ENCODE measurements at places on chromosomes 2 and 18.

GRCh38 chr2:164039270-164039669 lies 303.5 kb upstream of the FIGN start:
- no peak for DNase-seq

DNA sequence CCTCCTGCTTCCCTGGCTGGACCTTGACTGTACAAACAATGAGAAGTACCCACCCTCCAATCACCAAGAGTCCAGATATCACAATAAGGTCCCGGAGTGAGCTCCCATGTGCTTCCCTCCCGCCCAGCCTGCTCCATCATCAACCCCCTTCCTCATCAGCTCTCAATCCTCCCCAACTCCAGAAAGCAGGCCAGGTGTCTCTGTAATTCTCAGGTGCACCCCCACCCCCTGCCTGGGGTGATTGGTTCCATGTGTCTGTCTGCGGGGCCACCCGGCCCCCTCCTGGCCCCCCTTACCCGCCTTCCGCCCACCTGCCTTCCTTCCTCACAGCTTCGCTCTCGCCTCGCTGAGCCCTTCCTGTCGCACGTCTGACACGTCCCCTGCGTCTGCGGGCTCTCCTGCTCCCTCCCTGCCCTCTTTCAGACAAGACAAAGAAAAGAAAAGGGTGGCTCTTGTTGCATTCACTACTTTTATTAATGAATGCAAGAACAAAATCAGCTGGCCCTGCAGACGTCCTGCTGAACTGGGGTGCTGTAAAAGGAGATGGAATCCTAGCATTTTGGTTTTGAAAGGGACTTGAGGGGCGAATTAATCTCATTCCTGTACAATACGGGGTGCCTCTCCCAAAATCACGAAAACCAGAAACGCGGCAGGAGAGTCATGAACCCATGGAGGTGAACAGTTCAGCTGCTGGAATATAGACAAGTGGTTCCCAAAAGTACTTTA lies 26.5 kb upstream of the IGFBP2 start:
- DNase-seq = no peak

DNA sequence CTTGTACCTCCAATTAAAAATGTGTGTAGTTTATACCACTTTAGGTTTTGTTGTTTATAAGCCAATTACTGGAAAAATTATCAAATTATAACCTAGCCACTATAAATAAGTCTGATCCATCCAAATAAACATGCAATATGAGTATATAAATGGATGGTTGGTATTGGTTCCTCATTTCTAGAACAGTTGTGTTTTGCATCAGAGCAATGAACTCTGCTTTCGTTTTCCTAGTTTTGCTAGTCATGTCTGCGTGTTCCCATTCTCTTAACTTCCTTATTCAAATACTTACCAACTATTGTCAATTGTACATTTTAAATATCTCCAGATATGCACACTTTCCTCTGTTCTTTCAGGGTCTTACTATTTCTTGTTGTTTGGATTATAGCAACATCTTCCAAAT lies 641.7 kb downstream of the NR4A2 start:
- DNase-seq = no peak

GRCh38 chr2:209526561-209526960 lies 102.7 kb downstream of the MAP2 start:
- no peak for DNase-seq

DNA sequence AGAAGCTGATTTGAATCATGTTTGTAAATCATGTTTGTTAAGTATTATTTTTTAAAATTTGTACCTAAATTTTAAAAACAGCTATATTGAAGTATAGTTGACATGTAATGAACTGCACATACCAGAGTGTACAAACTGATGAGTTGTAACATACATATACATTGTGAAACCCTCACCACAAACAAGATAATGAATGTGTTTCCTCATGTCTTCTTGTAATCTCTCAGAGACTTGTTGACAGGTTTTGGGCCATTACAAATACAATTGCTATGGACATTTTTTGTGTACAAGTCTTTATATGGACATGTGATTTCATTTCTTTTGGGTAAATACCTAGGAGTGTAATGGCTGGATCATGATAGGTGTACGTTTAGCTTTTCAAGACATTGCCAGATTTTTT lies 21.5 kb downstream of the WDR43 start:
- DNase-seq = no peak

DNA sequence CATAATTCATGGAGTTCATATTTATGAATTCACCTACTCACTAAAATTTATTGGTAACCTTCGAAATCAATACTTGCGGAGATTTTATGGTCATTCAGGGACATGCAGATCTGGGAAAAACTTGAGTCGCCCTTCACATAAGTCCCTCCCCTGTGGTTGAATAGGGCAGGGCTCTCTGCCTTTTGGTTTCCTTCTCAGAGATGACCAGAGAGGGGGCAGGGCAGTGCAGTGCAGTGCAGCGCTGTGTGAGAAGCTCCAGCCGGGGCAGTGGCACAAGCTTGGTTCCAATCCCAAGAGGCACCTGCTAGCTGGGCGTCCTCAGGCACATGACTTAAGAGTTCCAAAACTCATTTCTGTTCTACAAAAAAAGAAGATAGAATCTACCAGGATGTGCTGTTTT lies 274.4 kb upstream of the RAB6C start:
- no peak for DNase-seq

GRCh38 chr2:235864733-235865515 lies 303.3 kb downstream of the GBX2 start:
- no peak for DNase-seq

Data from hematopoietic multipotent progenitor cell treated with erythropoietin and hydrocortisone succinate and interleukin-3 and kit ligand, for 8 days (in vitro differentiated cells).